Activated CD4-positive, alpha-beta T cell treated with anti-CD3 and anti-CD28 coated beads, Interleukin-2, amount 50 U/mL, for 24 hours (primary cell): ENCODE measurements at places on chromosomes 2 and 18.
A peak's percentile ranks its signal among the peaks of the same experiment; 100 is the strongest.

DNA sequence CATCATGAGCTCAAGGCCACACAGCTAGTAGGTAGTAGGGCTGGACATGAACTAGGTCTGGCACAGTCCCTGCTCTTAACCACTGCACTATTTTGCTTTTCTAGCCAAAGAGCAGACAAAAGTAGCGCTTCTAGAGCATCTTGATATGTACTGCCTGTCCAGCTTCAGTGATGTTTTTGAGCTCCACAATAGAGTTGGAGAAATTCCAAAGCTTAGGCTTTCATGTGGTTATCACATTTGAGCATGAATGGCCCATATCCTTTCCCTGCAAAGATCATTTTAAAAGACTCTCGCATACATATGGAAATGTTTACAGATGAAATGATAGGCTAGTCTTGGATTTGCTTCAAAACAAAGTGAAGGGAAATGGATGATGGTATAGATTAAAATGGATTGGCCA is 128.7 kb downstream of the MAP3K20 start:
- no peak for DNase-seq

- DNase-seq: peak; percentile 7
These were observed 1.4 kb downstream of the RNF138 start for GRCh38 chr18:32093102-32093511.

GRCh38 chr2:144596073-144596871 is 76.4 kb upstream of the ZEB2 start:
- DNase-seq: no peak

GRCh38 chr2:134716721-134717243 is 2.0 kb downstream of the TMEM163 start:
- no peak for DNase-seq

DNA sequence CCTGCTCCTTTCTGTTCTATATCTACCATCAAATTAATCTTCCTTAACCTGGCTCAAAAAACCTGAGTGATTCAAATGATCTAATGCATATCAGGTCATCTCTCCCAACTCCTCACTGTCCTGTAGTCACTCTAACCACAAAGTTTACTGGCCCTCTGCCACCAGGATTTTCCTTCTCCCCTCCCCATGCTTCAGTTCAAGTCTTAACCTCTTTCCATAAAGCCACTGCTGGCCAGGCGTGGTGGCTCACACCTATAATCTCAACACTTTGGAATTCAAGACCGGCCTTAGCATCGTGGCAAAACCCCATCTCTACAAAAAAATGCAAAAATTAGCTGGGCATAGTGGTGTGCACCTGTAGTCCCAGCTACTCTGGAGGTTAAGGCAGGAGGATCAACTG is 7.5 kb upstream of the SP3 start:
- no peak for DNase-seq

DNA sequence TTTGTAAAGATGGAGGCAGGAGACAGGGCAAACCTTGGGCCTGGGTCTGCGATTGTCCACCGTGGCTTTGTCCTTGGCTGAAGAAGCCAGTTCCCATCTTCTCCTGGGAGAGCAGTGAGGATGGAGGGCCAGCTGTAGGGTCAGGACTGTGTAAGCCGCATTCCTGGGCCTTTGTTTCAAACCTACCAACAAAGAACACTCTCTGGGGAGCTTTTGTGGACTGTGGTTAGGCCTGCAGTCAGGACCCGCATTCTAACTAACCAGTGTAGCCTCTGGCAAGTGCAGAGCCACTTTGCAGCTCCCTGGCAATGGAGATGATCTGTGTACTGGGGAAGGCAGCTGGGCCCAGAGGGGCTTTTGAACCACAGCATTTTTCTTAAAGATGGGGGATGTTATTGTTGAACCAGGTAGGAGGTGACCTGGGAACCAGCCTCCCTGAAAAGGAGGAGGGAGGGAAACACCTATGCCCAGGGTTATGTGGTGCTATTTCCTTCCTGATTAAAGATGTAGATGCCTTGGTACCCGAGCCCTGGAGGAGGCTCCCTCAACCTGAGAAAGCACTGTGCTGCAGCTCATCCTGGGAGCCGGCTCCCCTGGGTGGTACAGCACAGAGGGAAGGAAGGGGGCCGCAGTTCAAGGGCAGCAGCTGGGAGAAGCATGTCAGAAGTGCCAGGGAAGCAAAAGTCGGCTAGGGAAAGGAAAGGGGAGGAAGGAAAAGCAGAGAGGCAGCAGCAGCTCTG is 12.7 kb upstream of the SMAD4 start:
- DNase-seq: no peak

- no peak for DNase-seq
These were observed 40.7 kb downstream of the PKP4 start for GRCh38 chr2:158497486-158497885.

GRCh38 chr2:1815053-1815452 is 70.7 kb upstream of the PXDN start:
- no peak for DNase-seq
